ENCODE measurements at places on chromosomes 11 and 22.
A peak's percentile ranks its signal among the peaks of the same experiment; 100 is the strongest.

DNA sequence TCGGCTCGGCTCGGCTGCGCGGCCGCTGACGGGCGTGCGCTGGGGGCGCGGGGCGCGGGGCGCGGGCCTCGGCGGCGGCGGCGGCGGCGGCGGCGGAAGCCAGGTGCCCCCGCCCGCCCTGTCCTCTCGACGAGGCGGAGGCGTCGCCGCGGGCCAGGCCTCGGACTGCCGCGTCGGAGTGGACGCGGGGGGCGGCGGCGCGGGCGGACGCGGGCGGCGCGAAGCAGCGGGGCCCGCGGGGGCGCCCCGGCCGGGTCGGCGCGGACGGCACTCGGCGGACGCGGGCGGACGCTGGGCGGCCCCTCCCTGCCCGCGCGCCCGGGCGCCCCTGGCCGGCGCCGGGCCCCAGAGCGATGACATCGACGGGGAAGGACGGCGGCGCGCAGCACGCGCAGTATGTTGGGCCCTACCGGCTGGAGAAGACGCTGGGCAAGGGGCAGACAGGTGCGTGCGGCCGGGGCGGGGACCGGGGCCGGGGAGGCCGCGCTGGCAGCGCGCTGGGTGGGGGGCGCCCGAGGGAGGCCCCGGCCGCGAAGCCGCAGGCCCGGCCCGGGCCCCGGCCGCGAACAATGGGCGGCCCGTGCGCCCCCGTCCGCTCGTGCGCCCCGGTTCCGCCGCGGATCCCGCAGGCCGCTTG is at the start of gene BRSK2:
Gene BRSK2, plus strand, starts transcription at position 3 of the 637 bp plus-strand sequence. Its CDS starts 351 bp downstream, at position 354.
- H3K36me3 ChIP-seq = no peaks in the 10 kb centered on the region
- H3K4me1 ChIP-seq = peaks cover 17% of the 10 kb centered on the region
- H3K27me3 ChIP-seq = peaks cover 35% of the 10 kb centered on the region
- peak within 1 kb of the TSS; percentile 59 for H3K4me3 ChIP-seq
- no peak for DNase-seq

- H3K27me3 ChIP-seq = no peaks in the 10 kb centered on the region
- no peak overlapping the region for H3K27ac ChIP-seq
- no peaks in the 10 kb centered on the region for H3K4me1 ChIP-seq
- no peak for DNase-seq
- H3K4me3 ChIP-seq = no peak overlapping the region
These were observed 23.5 kb upstream of the YPEL1 start for GRCh38 chr22:21759093-21759492.

DNA sequence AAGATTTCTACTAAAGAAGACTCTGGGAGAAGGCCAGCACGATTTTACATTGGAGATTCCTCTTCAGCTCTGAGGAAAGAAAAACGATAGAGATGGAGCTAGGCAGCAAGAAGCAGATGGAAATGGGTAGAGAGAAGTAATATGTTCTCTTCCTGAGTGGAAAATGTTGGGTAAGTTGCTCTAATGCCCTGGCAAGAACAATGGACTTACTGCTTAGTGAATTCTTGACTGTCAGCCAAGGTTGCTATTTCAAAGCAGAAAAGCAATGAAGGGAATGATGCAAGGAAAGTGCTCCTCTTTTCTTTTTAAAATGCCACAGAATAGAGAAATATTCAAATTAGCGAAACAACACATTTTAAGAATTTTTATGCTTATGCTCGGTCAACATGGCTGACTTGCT is 38.4 kb upstream of the CWF19L2 start:
- no peaks in the 10 kb centered on the region for H3K36me3 ChIP-seq
- H3K4me3 ChIP-seq = no peak overlapping the region
- no peaks in the 10 kb centered on the region for H3K27me3 ChIP-seq
- no peak overlapping the region for H3K27ac ChIP-seq

DNA sequence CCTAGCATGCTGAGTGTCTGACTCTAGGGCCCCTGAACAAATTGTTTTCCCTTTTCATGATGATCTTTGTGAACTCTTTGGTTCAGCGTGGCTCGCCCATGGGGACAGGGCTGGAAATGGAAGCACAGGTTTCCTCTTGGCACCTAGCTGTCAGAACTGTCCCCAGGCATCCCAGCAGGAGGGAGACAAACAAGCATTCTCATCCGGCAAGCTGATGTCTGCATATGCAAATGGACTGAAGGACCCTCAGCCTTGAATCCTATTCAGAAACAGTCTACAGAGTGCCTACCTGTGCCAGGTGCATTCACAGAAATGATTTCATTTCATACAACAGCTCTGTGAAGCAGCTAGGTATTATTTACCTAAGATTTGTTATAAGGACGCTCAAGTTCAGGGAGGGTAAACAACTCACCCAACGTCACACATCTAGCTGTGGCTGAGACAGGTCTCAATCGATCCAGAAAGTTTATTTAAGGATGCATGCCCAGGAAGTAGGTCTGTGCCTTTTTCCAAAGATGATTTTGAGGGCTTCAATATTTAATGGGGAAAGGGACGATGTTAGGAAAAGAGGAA is 176.4 kb downstream of the KIRREL3 start:
- H3K4me1 ChIP-seq = no peaks in the 10 kb centered on the region
- H3K36me3 ChIP-seq = no peaks in the 10 kb centered on the region
- no peak overlapping the region for H3K4me3 ChIP-seq
- H3K27ac ChIP-seq = no peak overlapping the region

GRCh38 chr22:32077151-32077550 is 34.1 kb downstream of the SLC5A1 start:
- H3K27me3 ChIP-seq = no peaks in the 10 kb centered on the region
- H3K4me1 ChIP-seq = peaks cover 6% of the 10 kb centered on the region
- H3K27ac ChIP-seq = no peak overlapping the region
- DNase-seq = no peak

DNA sequence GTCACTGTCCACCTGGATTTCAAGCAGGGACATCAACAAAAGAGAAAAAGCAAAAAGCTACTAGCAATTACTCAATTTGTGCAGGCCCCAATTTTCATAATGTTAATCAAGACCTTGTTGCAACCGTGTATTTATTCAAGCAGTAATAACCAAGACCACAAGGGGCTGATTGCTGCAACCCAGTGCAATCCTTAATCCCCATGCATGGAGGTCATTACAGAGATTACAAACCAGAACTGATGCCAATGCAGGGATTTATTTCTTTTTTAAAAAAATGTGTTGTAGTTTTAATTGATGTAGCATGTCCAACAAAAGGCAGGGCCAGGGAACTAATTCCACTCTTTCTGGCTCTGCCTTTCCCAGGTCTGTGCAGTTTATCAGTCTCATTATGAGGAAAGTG is 18.4 kb downstream of the TECTA start:
- H3K27ac ChIP-seq = no peak overlapping the region
- H3K4me1 ChIP-seq = no peaks in the 10 kb centered on the region
- no peak for DNase-seq
- H3K4me3 ChIP-seq = no peak overlapping the region
- no peaks in the 10 kb centered on the region for H3K27me3 ChIP-seq

DNA sequence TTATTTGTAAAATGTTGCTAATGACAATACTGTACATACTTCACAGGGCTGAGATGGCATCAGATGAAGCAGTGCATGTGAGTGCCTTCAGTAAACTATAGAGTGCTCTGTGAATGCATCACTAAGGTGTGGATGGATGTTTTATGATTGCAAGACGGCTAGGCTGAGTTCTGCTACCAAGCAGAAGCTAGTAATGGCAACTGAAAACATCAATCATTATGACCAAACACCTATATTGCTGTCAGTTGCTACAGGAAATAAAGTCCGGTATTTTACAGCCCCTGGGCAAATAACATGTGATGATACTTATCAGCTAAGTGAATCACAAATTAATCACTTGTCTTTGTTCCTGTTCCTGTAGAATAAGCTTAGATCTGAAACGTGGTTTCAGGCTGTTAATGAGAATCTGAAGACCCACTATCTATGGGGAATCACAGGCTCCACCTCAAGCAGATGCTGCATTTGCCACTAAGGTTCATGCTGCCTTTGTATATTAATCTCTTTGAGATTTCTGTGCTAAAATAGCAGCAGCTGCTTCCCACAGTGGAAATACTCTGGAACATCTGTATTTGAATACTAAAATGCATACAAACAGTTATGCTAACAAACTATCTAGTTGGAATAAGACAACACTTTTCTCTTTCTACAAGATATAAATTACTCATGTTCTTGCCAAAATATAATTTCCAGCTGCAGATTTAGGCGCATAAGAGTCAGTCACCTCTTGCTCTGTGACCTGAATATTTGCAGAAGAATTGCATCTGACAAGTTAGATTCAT is 254.0 kb upstream of the PITPNB start:
- no peak for DNase-seq
- H3K27ac ChIP-seq = no peak overlapping the region
- no peaks in the 10 kb centered on the region for H3K27me3 ChIP-seq
- H3K4me3 ChIP-seq = no peak overlapping the region
- peaks cover 16% of the 10 kb centered on the region for H3K4me1 ChIP-seq
- H3K36me3 ChIP-seq = no peaks in the 10 kb centered on the region

DNA sequence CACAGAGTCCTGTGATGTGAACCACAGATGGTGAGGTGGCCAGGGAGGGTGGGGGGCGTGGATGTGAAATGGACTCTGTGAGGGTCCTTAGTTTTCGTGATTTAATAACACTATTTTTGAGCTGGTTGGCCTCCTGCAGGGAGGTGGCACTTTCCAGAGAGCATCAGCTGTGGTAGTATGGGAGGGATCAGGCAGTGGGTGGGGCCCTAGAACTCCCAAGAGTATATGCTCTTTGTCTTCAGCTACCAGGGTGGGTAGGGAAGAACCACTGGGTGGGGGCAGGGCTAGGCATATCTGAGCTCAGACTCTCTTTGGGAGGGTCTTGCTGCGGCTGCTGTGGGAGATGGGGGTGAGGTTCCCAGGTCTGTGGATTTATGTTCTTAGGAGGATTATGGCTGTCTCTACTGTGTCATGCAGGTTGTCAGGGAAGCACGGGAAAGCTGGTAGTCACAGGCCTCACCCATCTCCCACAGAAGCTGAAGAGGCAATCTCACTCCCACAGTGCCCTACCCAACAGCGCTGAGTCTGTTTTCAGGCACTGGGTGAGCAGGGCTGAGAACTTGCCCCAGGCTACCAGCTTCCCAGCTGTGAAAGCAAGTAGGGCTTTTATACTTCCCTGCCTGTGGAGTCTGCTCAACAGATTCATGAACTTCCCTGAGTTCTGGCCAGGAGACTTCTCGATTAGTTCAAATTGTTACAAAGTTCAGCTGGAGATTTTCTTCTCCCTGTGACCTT is 47.9 kb upstream of the SNX19 start:
- DNase-seq = no peak
- no peaks in the 10 kb centered on the region for H3K27me3 ChIP-seq
- no peak overlapping the region for H3K27ac ChIP-seq
- H3K4me1 ChIP-seq = no peaks in the 10 kb centered on the region
- no peaks in the 10 kb centered on the region for H3K36me3 ChIP-seq
